Mesendoderm (in vitro differentiated cells): ENCODE measurements at places on chromosomes 2 and 18.
A peak's percentile ranks its signal among the peaks of the same experiment; 100 is the strongest.

GRCh38 chr2:173652767-173653431 is 298.2 kb downstream of the CDCA7 start:
- H3K27ac ChIP-seq, result no peak overlapping the region
- DNase-seq, result peak; percentile 45
- H3K27me3 ChIP-seq, result no peaks in the 10 kb centered on the region
- no peaks in the 10 kb centered on the region for H3K36me3 ChIP-seq
- H3K4me3 ChIP-seq, result no peak overlapping the region

- DNase-seq, result no peak
- no peak overlapping the region for H3K4me3 ChIP-seq
Observed at GRCh38 chr2:233006648-233007047, 6.4 kb downstream of the NGEF start.

DNA sequence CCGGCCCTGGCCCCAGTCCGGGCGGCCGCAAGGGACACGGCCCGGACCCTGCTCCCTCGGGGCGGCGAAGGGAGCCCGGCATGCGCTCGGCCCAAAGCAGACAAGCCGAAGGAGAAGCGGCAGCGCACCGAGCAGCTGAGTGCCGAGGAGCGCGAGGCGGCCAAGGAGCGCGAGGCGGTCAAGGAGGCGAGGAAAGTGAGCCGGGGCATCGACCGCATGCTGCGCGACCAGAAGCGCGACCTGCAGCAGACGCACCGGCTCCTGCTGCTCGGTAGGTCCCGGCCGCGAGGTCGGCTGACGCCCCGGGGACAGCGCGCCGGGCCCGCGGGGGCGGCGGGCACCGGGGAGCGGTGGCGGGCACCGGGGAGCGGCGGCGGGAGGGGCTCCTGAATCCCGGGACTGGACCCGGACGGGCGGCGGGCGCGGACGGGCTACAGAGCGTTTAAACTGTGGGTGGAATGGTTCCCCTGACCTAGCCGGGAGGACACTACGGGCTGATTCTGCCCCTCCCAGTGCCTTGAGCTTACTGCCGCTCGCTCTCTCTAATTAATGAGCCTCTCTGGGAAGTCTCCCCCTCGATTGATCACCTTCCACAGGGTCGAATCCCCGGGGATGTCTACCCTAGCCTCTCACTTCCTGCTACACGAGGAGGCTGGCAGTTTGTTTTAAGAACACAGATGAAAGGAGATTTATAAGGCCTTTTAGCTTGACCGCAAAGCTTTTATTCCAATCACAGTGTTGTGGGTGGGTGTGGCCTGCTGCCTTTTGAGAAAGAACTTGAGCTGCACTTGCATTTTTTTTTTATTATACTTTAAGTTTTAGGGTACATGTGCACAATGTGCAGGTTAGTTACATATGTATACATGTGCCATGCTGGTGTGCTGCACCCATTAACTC is 853 bp downstream of the GNAL start:
- DNase-seq, result peak; percentile 81
- no peaks in the 10 kb centered on the region for H3K36me3 ChIP-seq
- peak overlapping the region; percentile 76 for H3K4me3 ChIP-seq

GRCh38 chr2:199955007-199955338 is 318 bp downstream of the TYW5 start:
- H3K4me1 ChIP-seq, result no peaks in the 10 kb centered on the region
- H3K36me3 ChIP-seq, result no peaks in the 10 kb centered on the region
- DNase-seq, result no peak
- peak overlapping the region; percentile 97 for H3K27ac ChIP-seq
- H3K27me3 ChIP-seq, result no peaks in the 10 kb centered on the region

- no peak overlapping the region for H3K4me3 ChIP-seq
- H3K27ac ChIP-seq, result no peak overlapping the region
- no peaks in the 10 kb centered on the region for H3K27me3 ChIP-seq
- H3K4me1 ChIP-seq, result peaks cover 1% of the 10 kb centered on the region
Observed at GRCh38 chr2:205665791-205666190, 16.5 kb upstream of the NRP2 start.
